Stimulated activated CD8-positive, alpha-beta memory T cell treated with anti-CD3 and anti-CD28 coated beads, Interleukin-4, amount 100 ng/mL, for 4 hours (primary cell): ENCODE measurements at places on chromosomes 7 and 10.

- no peak for DNase-seq
These were observed 55.5 kb downstream of the WDFY4 start for GRCh38 chr10:48740015-48740707.

- DNase-seq, result no peak
These were observed 38.5 kb downstream of the AMZ1 start for GRCh38 chr7:2726316-2727018.

- DNase-seq, result peak; percentile 15
These were observed 609 bp downstream of the SGPL1 start for GRCh38 chr10:70816220-70816894.

DNA sequence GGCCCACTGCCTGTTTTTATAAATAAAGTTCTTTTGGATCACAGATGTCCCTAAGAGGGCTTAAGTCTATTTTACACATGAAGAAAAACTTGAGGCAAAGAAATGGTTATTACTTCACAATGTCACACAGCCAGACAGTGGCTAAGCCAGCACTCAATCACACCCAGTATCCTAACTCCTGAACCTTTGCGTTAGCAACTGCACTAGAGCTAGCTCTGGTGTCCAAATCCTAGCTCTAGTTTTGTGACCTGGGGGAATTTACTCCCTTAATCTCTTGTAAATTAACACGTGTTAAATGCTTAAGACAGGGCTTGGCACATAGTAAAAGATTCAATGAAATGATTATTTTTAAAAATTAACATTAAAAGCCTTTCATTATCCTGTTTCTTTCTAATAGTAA is 49.0 kb upstream of the TPK1 start:
- DNase-seq, result no peak

- no peak for DNase-seq
These were observed 282.5 kb downstream of the GALNT17 start for GRCh38 chr7:71414490-71414889.

GRCh38 chr7:16293669-16294425 is 127.5 kb downstream of the CRPPA start:
- DNase-seq, result no peak

DNA sequence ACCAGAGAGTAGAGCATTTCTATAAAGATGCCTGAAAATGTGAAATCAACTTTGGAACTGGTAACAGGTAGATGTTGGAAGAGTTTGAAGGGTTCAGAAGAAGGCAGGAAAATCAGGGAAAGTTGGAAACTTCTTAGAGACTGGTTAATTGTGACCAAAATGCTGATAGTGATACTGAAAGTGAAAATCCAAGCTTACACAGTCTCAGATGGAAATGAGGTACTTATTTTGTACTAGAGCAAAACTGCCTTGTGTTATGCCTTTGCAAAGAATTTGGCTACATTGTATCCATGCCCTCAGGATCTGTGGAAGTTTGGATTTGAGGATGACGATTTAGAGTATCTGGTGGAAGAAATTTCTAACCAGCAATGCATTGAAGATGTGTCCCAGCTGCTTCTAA is 430.6 kb upstream of the KCND2 start:
- DNase-seq, result no peak

GRCh38 chr7:4602905-4603842 is 78.9 kb upstream of the FOXK1 start:
- DNase-seq, result no peak

GRCh38 chr7:158384746-158385145 is 202.9 kb downstream of the PTPRN2 start:
- no peak for DNase-seq

DNA sequence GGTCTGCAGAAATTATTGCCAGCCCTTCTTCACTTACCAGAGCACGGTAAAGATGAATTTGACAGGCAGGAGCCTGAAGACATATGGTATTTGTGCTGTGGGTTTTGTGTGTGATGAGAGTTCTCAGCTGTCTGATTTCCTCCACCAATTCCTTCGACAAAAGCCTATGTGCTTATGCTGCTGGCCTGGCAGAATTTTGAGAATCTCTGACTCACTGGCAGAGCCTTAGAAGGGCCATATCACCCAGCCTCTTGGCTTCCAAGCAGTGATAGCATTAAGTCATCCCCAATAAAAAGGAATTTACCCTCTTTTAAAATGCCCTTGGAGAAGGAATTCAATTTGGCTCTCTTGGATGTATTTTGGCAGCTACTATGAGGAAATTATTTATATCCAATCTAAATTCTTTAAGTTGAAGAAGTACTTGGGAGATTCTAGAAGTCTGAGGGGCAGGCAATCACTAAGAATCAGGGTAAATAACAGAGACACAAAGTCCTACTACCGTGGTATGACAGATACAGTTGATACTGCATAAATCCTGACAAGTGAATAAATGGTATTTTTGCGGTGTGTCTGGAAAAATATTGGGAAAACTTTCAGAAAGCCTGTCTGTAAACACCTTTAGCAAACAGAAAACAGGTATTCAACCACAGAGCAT is 68.6 kb upstream of the EFCAB10 start:
- DNase-seq, result no peak

GRCh38 chr7:117479225-117480054 is at the start of gene CFTR:
Gene CFTR, plus strand, starts transcription at chr7:117480025. Its CDS starts 70 bp downstream, at chr7:117480095.
- no peak for DNase-seq

DNA sequence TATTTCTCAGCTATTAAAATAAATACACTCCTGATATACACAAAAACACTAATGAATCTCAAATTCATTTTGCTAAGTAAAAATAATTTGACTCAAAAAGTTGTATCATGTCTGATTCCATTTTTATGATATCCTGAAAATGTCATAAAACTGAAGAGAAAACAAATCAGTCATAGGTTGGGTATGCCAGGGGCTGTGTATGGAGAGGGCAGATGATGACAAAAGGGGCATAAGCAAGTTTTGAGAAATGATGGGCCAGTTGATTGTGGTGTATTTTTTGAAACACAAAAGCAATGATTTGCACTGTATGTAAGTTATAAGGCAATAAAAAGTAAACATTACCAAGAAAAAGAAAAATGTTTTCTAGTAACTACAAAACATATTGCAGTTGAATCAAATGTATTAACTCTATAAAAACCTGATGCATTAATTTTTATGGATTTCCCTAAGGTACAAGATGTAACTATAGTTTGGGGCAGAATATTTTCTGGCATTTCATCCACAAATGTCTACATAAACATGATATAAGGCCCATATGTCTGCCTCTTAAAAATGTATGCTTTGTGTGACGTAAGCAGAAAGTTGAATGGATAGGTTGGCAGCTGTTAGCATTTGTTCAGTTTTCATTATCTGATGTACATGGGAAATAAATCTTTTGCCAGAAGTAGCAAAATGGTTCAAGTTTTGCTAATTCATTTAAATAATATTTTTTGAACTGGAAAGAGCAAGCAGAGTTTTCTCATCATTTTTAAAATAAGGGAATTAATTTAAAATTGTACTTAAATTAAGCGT is 35.1 kb upstream of the ING3 start:
- no peak for DNase-seq

DNA sequence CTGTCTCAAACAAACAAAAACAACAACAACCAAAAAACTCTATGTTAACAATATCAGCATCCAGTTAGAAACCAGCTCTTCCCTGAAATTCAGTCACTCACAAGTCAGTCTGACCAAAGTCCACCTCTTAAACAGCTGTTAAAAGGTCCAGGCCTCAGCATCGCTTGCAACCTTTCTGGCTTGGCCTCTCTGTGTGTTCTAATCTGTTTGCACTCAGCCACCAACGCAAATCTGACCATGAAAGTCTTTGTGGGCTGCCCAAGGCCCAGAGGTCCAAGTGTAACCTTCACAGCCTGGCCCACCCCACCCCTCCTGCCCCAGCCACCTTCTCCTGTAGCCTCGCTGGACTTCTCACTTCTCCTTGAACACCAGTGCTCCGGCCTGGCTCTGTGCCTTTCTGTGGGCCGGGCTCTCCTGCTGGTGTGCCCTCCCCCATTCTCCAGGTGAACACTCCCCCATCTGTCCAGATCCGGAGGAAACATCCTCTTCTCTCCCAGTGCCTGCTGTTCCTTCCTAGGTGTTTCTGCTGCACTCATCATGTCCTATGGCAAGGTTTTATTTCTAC is 72.2 kb upstream of the EFCAB10 start:
- no peak for DNase-seq

DNA sequence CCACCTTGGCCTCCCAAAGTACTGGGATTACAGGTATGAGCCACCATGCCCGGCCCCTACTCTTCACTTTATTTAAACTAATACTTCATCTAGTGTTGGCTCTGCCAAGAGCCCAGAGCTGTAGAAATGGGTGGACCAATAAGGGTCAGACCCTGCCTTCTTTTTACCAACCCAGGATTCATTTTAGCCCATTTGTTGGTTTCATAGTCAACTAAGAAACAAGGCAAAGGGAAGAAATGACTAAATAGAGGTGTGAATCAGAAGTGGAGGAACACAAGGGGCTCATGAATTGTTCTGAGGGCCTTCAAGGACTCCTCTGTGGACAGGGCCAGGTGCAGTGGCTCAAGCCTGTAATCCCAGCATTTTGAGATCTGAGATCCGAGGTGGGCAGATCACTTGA is 1.1 kb downstream of the ANKRD2 start:
- no peak for DNase-seq

DNA sequence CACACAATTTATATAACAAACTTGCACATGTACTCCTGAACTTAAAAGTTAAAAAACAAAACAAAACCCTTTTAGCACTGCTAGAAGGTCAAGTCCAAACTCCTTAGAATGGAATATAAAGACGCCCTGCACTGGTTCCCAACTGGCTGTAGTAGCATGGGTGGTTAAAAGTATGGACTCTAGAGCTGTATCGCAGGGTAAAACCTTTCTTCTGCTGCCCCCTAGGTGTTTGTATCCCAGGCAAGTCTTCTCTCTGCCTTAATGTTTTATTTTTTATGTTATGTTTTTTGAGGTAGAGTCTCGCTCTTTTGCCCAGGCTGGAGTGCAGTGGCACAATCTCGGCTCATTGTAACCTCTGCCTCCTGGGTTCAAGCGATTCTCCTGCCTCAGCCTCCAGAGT is 35.2 kb downstream of the LSMEM1 start:
- DNase-seq, result no peak

- DNase-seq, result no peak
These were observed 275.0 kb downstream of the PTEN start for GRCh38 chr10:88138319-88138848.

DNA sequence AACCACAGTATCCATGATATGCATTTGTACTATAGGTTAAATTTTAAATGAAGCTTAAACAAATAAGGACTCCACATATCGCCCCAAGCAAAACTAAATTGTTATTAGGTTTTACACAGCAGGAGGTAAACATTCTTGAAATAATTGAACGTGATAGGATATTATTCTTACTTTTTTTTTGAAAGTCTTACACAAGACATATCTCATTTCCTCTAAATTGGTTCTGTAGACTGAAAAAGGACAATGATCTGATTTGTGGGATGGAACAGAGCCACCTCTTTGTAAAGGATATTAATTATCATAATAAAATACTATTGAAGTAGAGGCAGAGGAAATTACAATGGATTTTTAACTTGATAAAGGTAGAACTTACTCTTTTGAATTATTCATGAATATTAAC is 155.1 kb upstream of the SEMA3D start:
- DNase-seq, result no peak

DNA sequence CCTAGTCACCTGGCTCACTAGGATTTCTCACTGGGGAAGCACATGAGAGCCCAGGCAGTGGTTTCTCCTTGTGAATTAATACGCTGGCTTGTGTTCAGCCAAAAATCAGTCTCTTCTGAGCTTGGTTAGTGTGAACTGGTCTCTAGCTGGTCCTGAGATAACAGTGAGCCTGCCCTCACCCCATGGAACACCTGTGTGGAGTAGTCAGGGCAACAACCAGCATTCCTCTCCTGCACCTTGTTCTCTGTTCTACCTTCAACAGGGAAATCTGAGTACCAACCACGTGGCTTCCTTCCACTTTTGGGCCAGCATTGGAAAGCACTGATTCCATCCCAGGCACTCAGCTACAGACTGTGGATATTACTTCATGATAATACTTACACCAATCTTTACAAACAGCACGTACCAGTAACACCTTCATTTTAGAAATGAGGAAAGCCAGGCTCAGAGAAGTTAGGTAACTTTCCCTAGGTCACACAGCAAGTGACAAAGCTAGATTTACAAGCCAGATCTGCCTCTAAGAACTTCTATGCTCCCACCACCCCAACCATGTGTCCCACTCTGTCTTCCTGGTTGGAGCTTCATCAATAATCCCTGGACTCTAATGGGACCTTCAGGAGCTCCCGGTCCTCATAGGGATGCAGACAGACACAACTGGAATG is 106.6 kb downstream of the GRID1 start:
- DNase-seq, result no peak

DNA sequence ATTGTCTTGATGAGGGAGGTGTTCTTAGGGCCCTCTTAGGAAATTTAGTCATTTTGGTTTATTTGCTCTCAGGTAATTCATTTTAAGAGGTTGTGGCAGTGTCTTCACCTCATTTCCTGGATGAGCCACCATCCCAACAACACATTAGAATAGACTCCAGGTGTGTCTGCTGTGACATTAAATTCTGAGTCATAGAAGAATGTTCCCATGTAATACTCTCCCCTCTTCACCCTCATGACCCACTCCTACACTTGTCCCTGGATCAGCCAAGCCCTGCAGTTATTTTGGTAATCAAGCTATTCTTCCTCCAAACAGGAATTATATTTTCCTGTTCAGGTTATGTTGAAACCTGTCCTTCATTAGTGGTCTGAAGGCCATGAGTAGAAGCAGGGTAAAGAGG is 944.1 kb downstream of the SORCS3 start:
- no peak for DNase-seq

DNA sequence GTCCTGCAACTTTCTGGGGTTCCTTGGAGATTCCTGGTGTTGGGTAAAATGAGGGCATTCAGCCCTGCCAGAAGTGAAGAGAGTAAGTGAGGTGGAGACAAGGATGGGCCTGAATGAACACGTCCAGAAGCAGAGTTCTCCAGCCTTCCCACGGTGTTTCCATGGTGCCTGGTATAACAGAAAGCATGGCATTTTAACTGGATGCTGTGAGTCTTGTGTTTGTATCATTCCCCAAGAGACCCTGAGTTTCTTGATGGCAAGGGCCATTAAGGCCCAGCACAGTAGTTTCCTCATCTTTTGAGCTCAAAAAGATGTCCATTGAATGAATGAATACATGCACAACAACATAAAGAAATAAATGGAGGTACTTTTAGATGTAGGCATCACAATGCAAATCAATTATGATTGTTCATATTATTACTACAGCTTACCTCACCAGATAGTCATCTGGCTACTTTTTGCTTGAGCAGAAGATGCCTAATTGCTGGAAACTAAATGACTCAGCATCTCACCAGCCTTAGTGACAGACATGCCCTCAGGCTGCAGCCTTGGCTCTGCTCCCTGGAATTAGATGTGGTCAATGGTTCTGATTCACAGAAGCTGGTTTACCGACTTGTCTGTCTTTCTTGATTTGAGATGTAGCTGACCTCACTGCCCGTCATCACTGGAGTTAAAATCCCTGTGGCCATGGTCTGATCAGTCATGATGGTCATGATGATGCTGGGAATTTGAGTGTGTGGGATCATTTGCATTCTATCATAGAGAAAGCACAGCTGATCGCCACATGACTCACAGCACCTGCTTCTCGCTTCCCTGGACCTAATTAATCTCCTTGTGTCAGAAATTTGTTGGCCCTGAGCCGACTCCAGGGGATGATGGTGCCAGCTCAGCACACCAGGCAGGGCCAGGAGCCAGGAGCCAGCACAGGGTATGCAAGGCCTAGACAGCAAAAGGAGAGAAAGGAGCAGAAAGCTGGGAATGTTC is 83.9 kb downstream of the CXCL12 start:
- no peak for DNase-seq

- DNase-seq, result no peak
These were observed 3.1 kb upstream of the ADAM12 start for GRCh38 chr10:126391192-126391885.
